CD4-positive, alpha-beta T cell treated with Interleukin-6 at 100 ng/mL for 8 hours (primary cell): ENCODE measurements at places on chromosomes 1 and 21.

GRCh38 chr1:29975036-29975694 lies 738.8 kb downstream of the PTPRU start:
- DNase-seq, result no peak

DNA sequence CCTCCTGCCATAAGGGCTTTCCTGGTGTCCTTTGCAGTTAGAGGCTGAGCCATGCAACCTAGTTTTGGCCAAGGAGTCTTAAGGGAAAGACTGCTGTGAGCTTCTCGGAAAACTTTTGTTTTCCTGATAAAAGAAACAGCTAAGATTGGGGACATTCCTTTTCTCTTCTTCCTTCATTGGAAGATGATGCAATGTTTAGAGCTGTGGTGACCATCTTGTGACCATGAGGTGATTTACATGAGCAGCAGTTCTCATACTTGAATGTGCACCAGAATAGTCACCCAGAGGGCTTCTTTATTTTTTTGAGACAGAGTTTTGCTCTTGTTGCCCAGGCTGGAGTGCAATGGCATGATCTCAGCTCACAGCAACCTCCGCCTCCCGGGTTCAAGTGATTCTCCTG lies 20.4 kb upstream of the SMAP2 start:
- no peak for DNase-seq

DNA sequence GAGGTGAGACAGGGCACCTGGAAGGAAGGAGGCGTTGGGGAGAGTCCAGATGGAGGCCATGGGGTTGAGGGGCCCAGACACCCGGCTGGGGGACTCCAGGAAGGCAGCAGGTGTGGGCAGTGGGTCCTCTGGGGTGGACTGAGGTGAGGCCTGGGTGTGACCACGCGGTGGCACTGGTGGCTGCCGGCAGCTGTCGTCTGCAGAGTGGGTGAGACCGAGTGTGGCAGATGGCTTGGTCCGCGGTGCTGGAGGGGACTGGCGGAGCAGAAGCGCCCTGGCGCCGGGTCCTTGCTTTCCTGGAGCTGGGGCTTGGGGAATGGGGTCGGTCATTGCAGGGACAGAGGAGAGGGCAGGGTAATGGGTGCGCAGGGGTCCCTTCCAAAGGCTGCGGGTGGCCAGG lies 12.5 kb downstream of the AGRN start:
- DNase-seq, result no peak

- DNase-seq, result no peak
These were observed 172.3 kb downstream of the TPR start for GRCh38 chr1:186202776-186203175.

DNA sequence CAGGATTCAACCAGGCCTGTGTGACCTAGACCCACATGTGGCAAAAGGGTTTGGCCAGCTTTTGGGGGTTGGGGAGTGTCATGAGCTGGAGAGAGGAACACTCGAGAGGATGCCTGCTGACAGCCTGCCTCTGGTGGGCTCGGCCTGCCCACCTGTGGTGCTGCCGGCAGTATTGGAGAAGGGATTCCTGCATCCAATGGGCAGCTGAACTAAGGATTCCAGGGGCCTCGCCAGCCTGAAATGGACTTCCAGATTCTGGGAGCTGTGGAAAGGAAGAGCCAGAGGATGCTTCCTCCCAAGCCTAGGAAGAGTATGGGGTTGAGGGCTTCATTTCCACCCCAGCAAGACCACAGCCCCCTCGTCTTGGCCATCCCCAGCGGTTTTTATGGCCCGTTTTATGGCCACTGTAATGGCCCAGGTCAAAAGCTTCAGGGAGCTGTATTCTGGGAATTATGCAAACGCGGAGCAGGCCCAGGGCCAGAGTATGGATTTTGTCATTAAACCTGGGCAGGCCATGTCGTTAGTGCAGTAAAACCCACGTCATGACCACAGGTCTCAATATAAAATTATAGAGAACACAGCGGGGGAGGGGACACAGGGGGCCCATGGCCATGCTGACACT lies 63.6 kb downstream of the TMEM53 start:
- no peak for DNase-seq

DNA sequence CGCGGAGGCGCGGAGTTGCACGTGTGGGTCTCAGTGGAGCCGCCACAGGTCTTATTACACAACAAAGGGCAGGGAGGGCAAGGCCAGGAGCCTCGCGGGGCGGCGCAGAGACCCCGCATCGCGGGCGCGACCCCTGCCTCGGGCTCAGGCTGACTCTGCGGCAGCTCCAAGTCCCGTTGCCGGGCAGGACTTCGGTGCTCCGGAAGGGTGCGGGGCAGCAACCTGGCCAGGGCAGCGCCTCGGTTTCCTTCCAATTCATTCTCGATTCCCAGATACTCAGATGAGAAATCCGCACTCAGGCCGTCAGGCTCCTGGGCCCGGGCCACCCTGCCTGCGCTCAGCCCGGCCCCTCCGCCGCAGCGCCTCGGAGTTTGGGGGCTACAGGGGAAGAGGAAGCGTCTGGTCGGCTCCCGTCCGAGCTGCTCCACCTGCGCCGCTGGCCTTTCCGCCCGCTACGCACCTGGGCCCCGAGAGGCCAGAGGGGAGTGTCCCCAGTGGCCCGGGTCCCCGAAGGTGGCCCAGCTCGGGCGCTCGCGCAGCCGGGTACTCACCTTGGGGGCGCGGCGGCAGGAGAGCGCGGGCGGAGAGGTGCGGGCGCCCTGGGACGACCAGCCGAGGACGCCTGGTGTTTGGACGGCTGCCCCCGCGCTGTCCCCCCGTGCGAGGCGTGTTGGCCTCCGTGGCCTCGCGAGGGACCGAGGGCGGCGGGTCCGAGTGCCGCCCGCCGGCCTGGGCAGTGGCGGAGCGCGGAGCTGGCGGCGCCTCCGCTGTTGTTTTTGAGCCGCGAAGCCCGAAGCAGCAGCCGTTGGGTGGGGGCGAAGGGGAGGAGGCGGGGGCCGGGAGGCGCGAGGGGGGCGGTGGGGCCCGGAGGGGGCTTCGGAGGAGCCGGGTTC lies 1.1 kb upstream of the PRDM16 start:
- DNase-seq, result no peak

- no peak for DNase-seq
These were observed 76.8 kb upstream of the COX20 start for GRCh38 chr1:244758708-244759107.

- no peak for DNase-seq
These were observed 7.8 kb downstream of the IRF6 start for GRCh38 chr1:209797978-209798639.

DNA sequence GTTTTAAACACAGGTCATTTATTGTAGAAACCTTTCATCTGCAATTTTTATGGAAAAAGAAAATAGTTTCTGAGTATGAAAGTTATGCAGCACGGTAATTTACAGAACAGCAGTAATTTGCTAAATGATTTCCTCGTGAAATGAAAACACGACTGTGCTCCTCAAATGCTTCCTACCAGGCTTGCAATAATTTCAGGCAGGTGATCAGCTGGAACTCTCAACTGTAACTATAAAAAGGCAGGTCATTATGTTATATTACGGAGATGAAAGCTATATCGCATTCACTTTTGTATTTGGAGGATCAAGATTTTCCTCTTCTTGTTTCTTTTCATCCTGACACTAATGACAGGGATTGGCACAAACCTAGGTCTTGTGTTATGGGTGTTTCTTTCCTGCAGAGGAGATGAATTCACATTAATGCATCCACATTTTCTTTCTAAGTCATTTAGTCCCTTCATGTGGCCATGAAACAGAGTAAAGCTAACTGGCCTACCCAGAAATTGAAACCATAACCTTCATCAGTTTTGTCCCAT lies 57.4 kb downstream of the SAMSN1 start:
- DNase-seq, result no peak

DNA sequence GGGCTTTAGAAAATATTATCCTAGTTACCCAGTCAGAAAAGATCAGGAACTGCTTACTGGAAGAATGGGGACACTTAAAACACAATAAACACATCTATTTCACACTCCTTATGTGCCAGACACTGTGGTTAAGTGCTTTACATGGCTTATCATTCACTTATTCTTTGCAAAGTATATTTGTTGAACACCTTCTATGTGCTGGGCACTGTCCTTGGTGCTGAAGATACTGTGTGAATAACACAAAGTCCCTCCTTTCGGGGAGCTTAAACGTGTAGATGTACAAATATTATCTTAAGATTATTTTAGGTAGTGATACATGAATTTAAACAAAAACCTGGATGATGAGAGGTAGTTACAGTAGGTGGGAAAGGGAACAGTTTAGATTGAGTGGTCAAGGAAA lies 169.3 kb downstream of the ST6GALNAC5 start:
- no peak for DNase-seq

- DNase-seq, result peak; percentile 17
These were observed 62.3 kb downstream of the SLC19A1 start for GRCh38 chr21:45479691-45480675.

- DNase-seq, result no peak
These were observed 60.4 kb downstream of the LACTBL1 start for GRCh38 chr1:22912311-22912710.

DNA sequence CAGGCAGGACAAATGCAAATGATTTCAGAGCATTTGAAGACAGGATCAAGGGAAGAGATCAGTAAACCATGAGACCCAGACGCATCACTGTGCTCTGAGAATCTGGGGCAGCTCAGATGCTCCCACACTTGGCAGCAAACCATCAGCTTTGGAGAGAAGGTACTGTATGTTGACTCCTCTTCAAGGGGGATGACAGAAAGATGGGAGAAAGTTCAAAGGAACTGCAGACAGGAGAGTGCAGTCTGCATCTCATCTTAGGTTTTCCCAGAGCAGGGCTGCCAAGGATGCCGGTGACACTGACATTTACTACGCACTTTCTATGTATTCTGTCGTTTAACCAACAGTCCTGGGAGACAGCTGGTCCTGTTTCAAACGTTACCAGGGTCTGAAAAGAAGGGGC lies 35.8 kb downstream of the OLFML2B start:
- DNase-seq, result no peak

DNA sequence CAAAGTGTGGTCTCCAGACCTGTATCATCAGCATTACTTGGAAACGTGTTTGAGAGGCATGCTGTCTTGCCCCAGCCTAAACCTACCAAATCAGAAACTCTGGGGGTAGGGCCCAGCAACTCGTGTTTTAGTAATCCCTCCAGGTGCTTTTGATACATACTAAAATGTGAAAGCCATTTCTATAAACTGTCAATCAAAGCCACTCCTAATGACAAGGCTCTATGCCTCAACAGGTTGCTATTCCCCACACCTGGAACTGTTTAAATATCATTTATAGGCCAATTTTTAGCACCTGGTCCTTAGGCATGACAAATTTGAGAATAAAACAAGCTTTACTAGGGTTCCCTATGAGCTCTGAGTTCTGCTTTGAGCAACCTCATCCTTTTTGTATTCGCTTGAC lies 158.7 kb upstream of the NR5A2 start:
- DNase-seq, result no peak

GRCh38 chr1:60872426-60873054 lies 209.8 kb upstream of the NFIA start:
- DNase-seq, result no peak

DNA sequence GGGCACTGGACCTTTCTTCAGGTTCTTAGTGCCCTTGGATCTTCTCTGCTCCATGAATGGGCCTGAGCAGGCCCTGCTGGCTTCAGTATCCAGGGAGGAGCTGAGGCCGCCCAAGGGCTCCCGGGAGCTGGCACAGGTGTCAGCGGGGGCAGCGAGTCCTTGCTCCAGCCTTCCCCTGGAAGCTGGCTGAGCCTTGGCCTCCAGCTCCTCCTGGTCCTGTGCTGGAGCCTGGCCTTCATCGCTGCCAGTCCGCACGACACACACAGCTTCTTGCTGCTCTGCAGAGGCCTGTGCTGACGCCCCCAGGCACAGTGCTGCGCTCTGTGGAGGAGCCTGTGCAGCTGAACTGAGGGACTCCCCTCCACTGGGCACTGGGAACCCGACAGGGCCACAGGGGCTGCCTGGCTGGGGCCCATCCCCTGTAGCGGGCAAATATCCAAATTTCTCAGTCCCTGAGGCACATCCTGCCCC lies 1.7 kb downstream of the SPOCD1 start:
- no peak for DNase-seq

GRCh38 chr21:36728371-36729111 lies 29.6 kb downstream of the SIM2 start:
- no peak for DNase-seq

DNA sequence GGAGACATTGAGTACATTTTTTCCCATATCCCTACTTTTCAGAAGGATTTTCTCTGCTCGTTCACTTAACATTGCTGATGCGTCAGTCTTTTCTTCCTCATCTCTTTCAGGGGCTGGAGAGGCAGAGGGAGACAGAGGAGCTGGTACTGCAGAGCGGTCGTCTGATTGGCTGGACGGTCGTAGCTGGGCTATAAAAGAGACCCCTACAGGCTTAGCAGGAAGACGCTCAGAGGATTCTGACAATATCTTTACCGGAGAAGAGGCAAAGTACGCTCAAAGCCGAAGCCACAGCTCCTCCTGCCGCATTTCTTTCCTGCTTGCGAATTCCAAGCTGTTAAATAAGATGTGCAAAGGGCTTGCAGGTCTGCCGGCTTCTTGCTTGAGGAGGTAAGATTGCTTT lies at the start of gene RGS4:
TSS of gene RGS4 (plus strand) at position 220 of the 400 bp plus-strand sequence. CDS start at position 344, 124 bp downstream.
- no peak for DNase-seq

- no peak for DNase-seq
These were observed 86.0 kb downstream of the PCNX2 start for GRCh38 chr1:233209481-233209880.

DNA sequence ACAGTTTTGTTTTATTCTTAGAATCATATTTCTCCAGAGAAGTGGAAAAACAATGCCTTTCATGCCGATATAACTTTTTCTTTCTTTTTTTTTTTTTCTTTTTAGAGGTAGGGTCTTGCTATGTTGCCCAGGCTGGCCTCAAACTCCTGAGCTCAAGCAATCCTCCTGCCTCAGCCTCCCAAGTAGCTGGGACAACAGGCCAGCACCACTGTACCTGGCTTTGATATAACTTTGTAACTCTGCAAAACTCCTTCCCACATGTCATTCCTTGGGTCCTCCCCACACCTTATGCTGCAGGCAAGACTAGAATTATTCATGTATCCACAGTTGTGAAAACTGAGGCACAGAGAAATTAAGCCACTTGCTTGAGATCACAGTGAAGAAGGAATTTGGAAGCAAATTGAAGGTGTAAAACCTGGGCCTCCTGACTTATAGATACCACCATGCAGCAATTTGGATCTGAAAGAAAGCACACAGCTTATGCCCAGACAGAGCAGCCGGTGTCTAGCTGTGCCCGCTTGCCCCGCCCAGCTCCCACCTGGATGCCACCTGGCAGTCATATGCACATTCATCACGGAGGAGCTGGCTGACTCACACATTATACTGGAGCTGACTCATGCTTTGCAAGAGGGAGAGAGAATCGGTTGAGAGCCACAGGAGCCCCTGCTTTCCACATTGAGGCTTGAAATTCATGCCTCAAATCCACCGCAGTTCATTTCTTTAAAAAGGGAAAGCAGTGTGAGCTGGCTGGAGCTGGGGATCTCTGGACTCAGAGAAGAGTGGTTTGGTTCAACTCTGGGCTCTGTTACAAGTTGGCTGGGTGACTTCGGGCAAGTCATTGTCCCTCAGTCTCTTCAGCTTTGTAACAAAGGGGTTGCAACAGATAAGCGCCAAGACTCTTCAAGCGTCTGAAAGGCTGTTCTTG lies 8.3 kb upstream of the SLC2A1 start:
- no peak for DNase-seq

- no peak for DNase-seq
These were observed 72.3 kb upstream of the ACTRT2 start for GRCh38 chr1:2948751-2949680.

- DNase-seq, result no peak
These were observed 57.6 kb upstream of the KIF1B start for GRCh38 chr1:10152709-10153284.
